HCT116 (cell line): ENCODE measurements at places on chromosomes 6 and 20. TPM values are rescaled to one million over a fixed set of nuclear protein-coding genes. Genes with fewer than 3 reads are reported as not detected.

GRCh38 chr6:138597336-138597735, 98.0 kb upstream of the NHSL1 start:
- no peak for DNase-seq

DNA sequence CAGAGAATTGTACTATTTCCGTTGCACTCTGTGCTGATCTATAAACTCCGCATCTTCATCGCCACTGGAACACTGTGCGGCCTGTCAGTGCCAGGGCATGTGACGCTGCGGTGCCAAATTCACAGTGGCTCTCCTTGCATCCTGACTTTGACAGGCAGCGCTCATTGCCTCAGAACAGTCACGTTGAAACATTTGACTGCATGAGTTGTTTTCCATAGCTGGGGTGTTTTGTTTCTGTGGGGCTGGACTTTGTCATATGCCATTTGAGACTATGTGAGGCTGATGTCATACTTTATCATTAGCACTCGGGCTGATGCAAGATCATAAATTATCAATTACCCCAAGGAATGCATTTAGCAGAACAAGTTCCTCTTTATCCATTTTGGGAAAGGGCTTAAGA, 32.7 kb downstream of the CFAP61 start:
- DNase-seq: no peak

GRCh38 chr6:108114841-108115597, 40.5 kb upstream of the OSTM1 start:
- no peak for DNase-seq

- peak; percentile 54 for DNase-seq
Observed at GRCh38 chr6:158031381-158032353, 50.0 kb downstream of the SYNJ2 start.

DNA sequence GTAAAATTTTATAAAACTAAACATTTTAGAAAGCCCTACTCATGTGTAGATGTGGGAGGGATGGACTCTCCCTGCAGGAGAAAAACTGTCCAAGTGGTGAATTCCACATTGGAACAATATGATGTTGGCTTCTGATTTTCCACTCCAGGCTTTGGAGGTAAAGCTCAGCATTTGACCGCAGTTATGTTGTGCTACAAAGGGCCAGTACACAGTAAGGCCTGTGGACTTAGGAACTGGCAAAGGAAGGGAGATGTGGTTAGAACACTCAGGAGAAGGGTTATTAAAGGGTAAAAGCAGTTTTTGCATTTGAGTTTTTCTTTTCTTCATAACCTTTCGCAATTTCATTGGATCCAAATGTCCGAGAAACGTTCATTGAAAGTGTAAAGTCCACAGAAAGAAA, 150.3 kb upstream of the SASH1 start:
- no peak for DNase-seq

DNA sequence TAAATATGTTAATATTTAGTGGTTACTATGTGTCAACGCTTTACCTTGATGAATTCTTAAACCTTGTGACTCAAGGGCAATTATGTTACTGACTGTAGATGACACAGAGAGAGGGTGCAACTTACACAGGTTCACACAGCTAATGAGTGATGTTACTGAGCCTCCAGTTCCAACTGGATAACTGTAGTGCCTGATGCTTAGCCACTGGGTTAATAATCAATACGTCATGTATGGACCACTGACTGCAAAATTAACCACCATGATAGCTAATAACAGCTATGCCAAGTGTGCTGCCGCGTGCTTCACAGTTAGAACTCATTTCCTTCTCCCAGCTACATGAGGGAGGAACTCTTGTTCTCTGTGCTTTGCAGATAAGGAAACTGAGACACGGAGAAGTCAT, 45.4 kb downstream of the SIRPA start:
- no peak for DNase-seq

GRCh38 chr6:110246900-110247546, 66.8 kb downstream of the CDC40 start:
- no peak for DNase-seq

DNA sequence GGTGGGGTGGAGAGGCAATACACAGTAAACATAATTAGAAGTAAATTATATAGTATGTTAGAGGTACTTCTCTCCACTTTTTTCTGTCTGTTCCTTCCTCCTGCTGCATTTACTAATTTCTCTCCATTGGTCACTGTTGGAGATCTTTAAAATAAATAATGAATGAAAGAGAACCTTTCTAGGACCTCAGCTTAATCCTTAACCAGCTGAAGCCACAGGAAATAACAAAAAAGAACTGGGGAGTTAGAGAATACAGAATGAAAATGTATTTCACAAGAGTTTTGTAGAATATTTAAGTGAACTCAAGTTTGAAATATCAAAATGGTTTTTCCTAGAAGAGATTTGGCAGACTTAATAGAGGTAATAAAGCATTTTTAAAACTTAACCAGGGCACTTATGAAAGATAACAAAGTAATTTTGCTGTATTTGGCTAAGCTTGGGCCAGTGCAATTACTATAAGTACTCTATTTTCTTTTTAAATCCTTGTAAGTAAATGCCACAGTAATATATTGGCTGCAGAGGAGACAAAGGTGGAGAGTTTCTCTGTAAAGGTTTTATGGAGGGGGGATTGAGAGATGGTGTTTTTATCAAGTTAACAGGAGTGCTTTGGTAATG, 405.0 kb downstream of the CDKAL1 start:
- DNase-seq: no peak

DNA sequence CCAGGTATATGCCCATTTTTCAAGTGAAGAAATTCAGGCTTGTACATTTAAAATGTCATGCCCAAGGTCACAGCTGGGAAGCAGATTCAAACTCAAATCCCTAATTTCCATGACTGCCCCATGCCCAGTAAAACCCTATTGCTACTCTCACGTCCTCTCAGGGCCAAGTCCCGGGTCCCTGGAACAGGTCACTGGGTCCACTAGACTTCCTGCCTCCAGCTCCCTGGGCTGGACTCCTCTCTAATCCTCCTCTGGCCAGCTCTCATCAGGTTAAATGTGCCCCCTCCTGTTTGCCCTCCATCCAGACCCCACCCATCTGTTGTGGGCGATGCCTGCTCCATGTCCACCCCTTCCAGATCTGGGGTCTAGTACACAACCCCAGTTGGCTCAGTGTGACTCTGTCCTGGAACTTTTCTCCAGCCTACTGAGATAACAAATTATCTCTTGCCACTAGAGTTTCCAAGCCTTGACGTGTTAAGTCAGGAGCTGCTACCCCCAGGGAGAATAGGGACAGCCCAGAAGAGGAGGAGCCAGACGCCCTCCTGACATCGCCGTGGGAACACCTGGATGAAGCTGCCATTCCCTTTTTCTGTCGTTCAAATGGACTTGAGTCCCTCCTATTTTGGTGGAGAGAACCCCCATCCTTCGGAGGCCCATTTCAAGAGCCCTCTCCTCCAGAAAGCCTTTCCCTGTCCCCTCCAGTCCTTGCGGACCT, 3.7 kb upstream of the SPDEF start:
- DNase-seq: no peak

- DNase-seq: no peak
Observed at GRCh38 chr6:56570413-56571359, 72.0 kb downstream of the DST start.

- DNase-seq: no peak
Observed at GRCh38 chr20:11001302-11001701, 327.5 kb upstream of the JAG1 start.

DNA sequence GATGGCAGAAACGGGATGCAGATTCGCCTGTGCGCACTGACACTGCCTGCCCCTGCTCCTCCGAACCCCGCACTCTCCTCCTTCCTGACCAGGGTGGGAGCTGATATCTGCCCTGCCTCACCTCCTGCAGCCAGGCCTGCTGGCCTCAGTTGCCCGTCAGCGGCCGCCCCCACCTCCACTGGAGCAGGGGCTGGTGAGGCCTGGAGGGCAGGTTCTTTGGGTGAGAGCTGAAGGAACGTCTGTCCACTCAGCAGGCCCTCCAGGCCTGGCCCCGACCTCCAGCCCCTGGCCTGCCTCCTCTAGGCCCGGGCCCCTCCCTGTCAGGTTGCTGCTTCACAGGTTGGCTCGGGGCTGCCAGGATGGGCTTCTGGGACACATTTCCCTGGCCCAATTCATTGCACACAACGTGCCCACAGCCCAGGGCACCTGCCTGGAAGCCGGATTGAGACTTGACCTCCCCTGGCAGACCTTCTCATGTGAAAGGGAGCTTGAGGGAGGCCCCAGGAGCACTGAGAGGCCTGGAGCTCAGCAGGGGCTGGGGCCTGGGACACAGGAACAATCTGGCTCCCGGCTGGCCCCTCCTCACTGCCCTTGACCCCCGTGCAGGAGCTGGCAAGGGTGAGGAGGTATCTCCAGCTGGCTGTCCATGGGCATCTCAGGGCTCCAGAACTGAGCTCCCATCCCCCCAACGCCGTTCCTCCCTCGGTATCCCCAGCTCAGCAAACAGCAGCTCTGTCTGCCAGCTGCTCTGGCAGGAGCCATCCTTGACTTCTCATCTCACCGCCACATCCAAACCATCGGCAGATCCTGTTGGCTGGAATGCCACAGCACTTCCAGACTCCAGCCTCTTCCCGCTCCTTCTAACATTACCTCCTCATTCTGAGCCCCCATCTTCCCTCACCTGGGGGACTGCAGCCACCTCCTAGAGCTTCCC, 39.5 kb downstream of the SPDEF start:
- DNase-seq: no peak

GRCh38 chr6:26441977-26442376, 1.7 kb downstream of the BTN3A3 start:
- DNase-seq: no peak

DNA sequence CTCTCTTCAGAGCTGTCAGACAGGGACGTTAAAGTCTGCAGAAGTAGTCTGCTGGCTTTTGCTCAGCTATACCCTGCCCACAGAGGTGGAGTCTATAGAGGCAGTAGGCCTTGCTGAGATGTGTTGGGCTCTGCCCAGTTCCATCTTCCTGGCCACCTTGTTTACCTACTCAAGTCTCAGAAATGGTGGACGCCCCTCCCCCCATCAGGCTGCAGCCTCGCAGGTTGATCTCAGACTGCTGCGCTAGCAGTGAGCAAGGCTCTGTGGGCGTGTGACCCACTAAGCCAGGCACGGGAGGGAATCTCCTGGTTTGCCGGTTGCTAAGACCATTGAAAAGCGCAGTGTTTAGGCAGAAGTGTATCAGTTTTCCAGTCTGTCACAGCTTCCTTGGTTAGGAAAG, 305.0 kb downstream of the BCKDHB start:
- DNase-seq: no peak

GRCh38 chr6:110409794-110410193, 5.6 kb downstream of the DDO start:
- no peak for DNase-seq

DNA sequence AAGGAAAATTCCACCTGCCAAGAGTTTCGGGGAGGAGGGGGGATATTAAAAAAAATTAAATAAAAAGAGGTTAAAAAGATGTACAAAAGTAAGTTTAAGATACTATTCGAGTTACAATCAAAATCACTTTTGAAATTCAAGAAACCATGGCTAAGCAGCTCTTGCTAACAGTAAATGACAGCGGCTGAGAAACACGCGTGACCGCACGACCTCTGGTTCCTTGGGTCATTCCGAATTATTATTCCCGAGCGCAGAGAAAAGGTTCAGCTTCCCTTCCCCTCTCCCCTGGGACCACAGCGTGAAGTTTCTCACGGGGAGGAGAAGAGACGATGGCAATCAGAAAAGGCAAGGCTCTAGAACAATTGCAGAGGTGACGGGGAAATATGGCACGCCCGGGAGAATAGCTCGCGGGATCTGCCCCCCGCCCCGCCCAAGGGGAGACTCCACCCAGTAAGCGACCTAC, 496 bp downstream of the TMEM242 start:
- no peak for DNase-seq

DNA sequence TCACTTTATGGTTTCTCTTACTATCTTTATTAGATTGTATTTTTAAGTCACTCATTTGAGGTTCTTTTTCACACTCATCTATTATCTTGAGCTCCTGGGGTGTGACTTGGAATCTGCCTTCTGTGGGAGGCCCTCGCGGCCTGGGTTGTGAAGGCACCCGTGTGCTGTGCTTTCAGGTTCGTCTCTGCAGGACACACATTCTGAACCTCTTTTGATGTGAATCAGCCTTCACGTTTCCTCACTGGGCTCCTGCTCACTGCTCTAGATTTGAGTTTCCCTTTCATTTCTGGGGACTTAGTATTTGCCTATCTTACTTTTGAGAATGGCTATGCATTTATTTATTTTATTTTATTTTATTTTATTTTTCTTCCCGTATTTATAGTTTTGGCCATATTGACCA, 97.8 kb downstream of the PACRG start:
- DNase-seq: no peak

DNA sequence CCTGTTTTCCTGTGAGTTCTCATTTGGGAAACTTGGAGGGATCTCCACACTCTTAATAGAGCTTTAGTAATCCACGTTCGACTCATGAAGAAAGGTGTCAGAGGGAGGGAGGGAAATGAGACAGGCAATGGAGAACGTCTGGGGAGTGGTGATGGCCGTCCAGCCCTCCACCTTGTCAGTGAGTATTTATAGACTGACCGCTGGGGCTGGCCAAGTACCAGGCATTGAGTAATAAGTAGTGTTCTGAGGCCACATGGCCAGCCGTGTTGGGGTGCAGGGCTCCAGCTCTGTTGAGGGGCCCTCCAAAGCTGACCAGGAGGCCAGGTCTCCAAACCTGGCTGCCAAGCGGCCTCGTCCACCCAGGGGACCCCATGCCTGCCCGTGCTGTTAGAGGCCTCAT, 11.3 kb upstream of the DSN1 start:
- DNase-seq: no peak

DNA sequence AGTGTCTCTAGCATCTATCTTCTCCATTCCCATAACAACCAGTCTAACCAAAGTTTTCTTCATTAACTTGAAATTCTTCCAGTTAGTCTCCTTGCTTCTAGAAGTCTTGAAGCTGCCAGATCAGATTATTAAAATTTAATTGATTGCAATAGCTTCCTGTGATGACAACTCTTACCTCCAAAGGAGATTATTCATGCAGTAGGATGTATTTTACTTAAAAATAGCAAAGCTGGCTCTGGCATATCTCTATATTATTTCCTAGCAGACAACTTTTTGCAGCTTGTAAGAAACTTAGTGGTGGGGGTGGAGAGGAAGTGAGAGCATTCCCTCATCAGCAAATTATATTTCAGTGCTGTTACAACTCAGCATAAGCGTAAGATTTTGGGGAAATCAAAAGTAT, 290.4 kb downstream of the GRIK2 start:
- DNase-seq: no peak

GRCh38 chr6:123747515-123747914, 56.1 kb upstream of the NKAIN2 start:
- DNase-seq: no peak

Gene LRFN2
- total RNA-seq: not detected

Gene TCF15
- total RNA-seq: not detected

Gene PPP1R14C
- 7.8 TPM for total RNA-seq

Gene STMND1
- not detected for total RNA-seq

Gene TBX18
- total RNA-seq: 14.4 TPM

Gene SOX18
- 3.3 TPM for total RNA-seq

Gene PAK5
- total RNA-seq: not detected

Gene PROCR
- total RNA-seq: 52.0 TPM

Gene SAYSD1
- total RNA-seq: 10.1 TPM

Gene FAXC
- total RNA-seq: 4.7 TPM

Gene BTN3A1
- total RNA-seq: 9.0 TPM

Gene RBM24
- total RNA-seq: 3.3 TPM

Gene PRKN
- 2.6 TPM for total RNA-seq

Gene PCK1
- total RNA-seq: 0.49 TPM

Gene LGSN
- 0.30 TPM for total RNA-seq

Gene CLVS2
- total RNA-seq: not detected

Gene ETV7
- total RNA-seq: 1.0 TPM
